ENCODE measurements at places on chromosomes 3 and 15.
A peak's percentile ranks its signal among the peaks of the same experiment; 100 is the strongest.

DNA sequence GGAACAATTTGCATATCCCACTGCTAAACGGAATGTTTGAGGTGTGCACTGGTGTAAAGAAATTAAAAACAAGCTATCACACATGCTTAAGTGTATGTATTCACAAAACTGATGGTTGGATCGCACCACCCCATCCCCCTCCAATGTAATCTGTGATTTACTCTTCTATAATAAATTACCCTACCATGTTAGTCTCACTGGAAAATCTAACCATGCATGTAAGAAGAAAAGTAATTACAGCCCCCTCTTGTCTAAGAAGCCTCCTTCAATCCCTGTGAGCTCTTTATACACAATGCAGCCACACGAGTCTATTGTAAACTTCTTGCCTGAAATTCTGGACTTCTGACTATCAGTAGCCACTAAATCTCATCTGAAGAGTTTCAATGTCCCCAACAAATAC, 173.6 kb downstream of the ZBTB20 start:
- no peak for DNase-seq

DNA sequence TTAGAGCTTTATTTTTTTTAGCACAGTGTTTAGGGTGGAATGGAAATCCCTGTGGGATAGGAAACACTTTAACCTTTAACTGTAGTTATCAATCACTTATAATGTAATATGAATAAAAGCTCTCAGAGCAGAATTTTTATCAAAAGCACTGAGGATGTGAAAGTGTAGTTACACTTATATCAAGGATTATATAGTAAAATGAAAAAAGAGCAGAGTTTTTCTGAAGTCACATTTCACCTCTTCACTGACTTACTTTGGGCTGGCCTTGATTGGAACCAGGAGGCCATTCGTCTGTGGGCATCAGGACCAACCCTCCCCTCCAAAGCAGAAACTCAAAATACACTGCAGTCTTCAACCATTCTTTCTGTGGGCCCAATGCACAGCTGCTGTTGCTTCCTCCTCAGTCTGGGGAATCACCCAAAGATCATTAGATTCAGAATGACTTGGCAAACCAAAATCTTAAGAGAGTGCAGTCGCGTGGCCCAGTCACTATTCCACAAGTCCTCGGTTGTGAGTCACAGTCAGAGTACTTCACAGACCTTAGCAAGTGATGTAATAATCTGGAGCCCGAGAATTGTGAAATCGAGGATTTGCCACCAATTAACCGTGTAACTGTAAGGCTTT, 132.6 kb upstream of the COL8A1 start:
- peak; percentile 70 for DNase-seq

DNA sequence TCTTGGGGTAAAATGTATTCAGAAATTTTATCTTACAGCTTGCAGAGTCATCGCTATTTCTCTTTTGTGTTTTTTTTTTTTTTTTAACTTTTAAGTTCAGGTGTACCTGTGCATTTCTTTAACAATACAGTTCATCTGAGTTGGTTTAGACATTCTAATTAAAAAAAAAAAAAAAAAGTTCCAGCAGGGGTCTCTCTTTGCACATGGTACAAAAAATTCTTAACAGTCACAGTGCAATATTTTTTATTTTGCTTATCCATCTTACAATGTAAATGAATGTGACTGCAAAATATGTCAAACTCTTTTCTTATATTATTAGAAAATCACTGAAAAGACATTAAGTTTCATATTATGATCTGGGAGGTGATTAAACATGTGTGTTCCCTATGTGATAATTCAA, 47.5 kb upstream of the SLC9A9 start:
- DNase-seq = no peak

DNA sequence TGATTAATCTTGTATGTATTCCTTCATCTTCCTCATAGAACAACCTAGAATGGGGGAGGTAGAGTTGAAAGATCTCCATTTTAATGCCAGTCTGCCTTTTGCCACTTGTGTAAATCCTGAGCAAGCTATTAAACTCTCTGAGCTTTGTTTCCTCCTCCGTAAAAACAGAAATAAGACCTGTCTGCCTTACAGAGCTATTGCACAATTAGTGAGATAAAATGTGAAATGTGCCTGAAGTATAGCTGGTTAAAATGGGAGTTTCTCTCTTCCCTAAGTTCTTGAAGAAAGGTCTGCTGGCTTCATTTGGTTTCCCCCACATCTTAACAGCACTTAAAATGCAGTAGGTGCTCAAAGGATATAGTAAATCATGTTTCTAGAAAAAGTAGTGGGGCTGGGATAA, 19.0 kb downstream of the ALDH1A2 start:
- no peak for DNase-seq

DNA sequence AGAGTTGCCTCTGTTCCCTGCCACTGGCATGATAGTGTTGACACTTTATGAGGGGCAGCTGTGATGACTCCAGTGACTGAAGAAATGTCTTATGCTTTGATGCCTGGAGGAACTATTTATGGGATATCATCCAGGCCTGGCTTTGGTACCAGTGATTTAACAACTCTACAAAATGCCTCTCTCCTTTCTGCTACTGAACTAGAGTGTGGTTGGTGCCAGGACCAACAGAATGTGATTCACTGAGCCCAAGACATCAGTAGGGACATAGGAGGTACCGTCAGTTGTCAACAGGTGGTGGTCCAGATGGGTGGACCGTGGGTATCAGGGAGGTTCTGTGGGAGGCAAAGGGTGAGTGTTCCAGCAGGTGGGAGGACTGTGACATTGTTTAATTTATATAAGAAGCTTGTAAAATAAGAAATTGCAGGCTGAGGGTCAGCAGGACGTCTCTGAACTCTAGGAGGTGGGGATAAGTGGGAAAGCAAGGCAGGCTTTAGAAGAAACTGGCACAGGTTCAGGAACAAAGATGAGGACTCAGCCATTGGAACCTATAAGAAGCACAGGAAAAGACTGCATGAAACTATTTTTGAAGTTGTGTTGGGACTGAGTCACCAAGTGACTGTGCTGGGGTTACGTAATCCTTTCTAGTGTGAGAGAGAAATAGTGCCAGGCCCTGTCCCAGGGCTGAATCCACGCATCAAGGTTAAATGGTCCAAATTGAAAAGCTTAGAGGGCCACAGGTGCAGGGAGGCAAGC, 28.5 kb upstream of the SLC7A14 start:
- peak; percentile 18 for DNase-seq

DNA sequence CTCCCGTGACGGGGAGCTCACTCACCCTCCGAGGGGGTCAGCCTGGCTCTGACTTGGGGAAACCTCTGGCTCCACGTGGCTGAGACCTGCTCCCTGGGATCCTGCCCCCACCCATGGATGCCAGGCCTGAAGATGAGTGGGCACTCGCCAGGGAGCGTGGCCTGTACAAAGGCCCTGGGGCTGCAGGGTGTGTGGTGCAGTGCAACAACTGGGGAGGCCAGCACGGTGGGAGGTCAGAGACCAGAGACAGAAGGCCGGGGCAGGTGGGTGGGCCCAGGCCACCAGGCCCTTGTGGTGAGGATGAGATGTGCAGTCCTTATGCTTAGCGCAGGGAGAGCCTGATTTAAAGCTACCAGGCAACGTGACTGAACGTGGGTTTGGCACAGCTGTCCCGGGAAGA, 5.0 kb downstream of the DNAJB8 start:
- DNase-seq = no peak

DNA sequence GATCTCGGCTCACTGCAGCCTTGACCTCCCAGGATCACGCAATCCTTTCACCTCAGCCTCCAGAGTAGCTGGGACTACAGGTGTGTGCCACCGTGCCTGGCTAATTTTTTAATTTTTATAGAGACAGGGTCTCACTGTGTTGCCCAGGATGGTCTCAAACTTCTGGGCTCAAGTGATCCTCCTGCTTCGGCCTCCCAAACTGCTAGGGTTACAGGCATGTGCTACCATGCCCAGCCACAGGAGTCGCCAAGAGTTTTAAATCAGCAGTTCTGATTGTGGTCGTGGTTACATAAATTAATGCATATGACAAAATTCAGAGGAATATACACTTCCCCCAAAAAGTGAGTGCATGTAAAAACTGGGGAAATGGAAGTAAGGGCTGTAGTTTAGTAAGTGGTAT, 32.9 kb downstream of the MEGF11 start:
- DNase-seq = no peak

GRCh38 chr15:53758412-53758811, 1.1 kb downstream of the WDR72 start:
- DNase-seq = no peak

DNA sequence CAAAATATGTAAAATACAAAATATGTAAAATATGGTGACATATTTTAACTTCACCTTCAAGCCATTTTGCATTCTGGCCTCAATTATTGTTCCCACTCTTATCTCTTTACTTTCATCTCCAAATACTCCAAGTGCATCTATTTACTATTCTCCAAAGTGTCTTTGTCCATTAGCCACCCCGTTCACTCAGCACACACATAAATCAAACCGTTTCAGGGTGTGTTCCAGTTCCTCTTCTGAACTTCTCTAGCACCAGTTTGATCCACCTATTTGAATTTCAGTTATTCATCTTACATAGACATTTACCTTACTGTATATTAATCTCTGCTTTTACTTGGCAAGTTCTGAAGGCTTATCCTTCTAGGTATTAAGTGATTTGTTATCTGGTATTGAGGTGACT, 45.1 kb downstream of the SGO1 start:
- no peak for DNase-seq

GRCh38 chr15:28125673-28126651, 26.8 kb upstream of the OCA2 start:
- peak; percentile 28 for DNase-seq

DNA sequence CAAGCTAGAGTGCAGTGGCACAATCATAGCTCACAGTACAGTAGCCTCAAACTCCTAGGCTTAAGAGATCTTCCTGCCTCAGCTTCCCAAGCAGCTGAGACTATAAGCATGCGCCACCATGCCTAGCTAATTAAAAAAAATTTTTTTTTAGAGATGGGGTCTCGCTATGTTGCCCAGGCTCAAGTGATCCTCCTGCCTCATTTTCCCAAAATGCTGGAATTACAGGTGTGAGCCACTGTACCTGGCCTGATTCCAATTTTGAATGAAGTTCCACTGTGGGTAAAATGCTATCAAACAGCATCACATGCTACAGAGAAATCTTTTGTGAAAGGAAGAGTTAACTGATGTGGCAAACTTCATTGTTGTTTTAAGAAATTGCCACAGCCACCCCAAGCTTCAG, 17.5 kb downstream of the ADPGK start:
- no peak for DNase-seq

DNA sequence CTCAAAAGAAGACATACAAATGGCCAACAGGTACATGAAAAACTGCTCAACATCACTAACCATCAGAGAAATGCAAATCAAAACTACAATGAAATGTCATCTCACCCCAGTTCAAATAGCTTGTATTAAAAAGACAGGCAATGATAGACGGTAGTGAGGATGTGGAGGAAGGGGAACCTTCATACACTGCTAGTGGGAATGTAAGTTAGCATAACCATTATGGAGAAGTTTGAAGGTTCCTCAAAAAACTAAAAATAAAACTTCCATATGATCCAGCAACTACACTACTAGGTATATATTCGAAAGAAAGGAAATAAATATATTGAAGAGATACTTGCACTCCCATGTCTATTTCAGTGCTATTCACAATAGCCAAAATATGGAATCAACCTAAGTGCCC, 62.8 kb upstream of the PPARG start:
- DNase-seq = no peak

DNA sequence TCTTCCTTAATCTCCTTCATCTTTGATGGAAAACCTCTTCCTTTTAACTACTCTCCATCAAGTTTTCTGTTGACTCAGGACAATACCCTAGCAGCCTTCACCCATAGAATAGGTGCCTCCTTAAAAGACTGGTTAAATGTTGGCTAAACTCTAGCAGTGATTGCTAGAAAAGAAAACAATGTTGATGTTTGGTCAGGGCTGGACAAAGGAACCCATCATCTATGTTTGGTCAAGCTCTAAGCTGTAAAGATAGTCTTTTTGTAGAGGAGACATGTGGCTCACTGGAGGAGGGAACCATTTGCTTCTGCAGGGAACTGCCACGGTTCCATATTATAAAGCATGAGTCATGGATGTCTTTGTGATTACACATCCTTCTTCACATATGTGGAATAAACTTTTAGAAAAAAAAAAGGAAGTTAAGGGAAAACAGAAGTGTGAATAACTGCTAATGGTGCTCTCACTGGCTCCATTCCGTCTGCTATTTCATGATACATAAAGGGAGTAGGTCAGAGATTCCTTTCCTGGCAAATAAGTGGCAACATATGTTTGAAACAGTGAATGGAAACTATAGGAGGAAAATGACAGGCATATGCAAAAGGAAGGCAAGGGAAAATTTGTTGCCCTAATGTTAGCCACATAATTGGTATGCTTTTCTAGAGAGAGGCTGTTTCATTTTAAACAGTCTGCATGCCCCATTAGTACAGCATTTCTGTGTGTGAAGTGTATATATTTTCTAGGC, 78.2 kb downstream of the CMSS1 start:
- DNase-seq = peak; percentile 39

DNA sequence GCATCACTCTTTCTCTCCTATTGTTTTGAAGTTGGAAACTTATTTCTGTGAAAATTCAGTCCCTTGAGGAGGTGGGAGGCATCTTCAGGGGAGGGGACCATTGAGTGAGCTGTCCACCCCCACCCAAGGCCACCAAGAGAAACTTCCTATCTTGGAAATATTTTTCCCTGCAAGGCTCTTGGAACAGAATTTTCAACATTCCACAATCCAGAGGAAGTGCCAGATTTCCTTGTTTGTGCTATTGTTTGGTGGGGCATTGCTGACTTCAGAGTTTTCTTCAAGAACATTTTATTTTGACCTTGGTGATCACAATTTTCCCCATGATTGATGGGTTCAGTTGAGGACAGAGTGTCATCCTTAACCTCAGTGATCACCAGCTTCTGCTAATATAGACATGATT, 12.0 kb downstream of the DNASE1L3 start:
- no peak for DNase-seq

DNA sequence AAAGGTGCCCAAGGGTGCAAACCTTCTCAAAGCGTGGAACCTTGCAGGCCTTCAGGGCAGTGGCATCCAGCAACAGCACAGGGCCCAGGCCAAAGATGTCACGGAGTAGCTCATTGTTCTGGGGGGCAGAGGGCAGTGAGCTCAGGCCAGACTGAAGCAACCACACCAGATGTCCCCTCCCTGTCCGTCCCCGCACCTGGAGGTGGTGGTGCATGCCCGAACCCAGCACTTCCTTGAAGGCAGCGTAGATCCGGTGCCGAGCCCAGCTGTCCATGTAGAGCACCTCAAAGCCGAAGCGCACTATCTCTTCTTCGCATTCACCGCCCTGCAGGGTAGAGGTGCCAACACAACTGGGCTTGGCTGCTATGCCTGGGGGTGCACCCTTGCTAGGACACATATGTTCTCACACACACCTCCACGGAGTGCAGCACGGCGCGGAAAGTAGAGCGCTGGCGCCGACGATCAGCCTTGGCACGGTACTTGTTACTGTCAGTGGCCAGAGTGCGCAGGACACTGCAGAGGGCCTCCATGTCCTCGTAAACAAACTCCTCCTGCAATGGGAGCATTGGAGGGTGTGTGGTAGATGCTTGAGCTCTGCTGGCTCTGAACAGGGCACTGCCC, 3.7 kb downstream of the IFRD2 start:
- DNase-seq = no peak

Data from amniotic stem cell (primary cell).